ENCODE measurements at places on chromosomes 11 and 22.

DNA sequence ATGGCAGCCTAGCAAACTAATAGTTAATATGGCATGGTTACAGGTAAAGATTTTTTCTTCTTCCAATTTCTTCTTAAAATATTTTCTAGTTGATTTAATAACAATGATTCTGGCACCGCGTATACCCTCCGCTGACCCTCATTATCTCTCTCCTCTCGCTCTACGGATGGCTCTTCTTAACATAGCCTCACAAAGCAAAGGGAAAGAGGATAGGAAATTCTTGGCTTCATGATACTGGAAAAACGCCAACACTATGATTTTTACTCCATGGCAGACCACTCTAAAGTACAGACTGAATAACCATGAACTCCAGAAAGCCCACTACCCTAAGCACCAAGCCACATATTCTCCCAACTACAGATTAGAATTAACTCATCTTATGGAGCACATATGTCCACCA lies 6.1 kb downstream of the PI4KA start:
- no peak for DNase-seq

- DNase-seq = no peak
These were observed 51.0 kb downstream of the GALNT18 start for GRCh38 chr11:11570823-11571222.

GRCh38 chr11:35290876-35291275 lies 128.5 kb downstream of the SLC1A2 start:
- DNase-seq = no peak

GRCh38 chr11:116384407-116384806 lies 388.4 kb downstream of the BUD13 start:
- DNase-seq = no peak

GRCh38 chr22:39725351-39726035 lies 154.9 kb downstream of the CACNA1I start:
- no peak for DNase-seq

DNA sequence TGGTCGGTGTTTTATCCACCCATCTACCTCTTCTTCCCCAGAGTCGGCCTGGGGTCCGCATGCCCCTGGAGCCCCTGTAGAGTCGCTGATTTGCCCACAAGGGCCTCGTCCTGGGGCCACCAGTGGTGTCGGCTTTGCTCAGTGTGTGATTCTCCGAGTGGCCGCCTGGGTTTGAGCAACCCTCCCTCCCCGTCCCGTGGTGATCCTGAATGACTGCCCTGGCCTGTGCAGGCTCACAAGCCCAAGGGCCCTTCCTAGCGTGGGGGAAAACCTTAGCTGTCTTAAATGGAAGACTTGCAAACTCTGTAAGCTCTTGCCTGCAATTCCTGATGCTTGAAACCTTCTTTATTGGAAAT lies 128.3 kb downstream of the OSBP2 start:
- DNase-seq = no peak

- no peak for DNase-seq
These were observed 25.7 kb downstream of the APOL5 start for GRCh38 chr22:35743326-35743860.

- no peak for DNase-seq
These were observed 615 bp downstream of the FADS3 start for GRCh38 chr11:61890529-61891330.

DNA sequence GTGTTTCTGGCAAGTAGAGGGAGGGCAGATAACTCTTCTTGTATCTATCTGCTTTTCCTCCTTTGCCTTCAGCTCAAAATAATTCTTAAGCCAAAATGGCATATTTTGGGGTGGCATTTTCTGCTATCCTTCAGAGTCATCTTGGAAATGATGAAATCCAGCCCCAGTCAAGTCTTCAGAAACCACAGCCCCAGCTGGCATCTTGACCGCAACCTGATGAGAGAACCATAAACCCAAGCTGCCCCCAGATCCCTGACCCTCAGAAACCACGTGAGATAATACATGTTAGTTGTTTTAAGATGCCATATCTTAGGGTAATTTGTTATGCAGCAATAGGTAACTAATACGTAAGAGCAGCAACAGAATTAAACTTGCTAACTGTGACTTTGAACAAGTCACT lies 15.1 kb upstream of the PAMR1 start:
- no peak for DNase-seq

All from stimulated activated CD4-positive, alpha-beta T cell treated with anti-CD3 and anti-CD28 coated beads, TNF-alpha, amount 100 ng/mL, for 1 hour (primary cell).